CD4-positive, alpha-beta T cell treated with Interleukin-21 for 1 hour (primary cell): ENCODE measurements at places on chromosomes 1 and 21.
A peak's percentile ranks its signal among the peaks of the same experiment; 100 is the strongest.

- DNase-seq = no peak
Observed at GRCh38 chr1:115130786-115131185, 41.5 kb upstream of the TSPAN2 start.

DNA sequence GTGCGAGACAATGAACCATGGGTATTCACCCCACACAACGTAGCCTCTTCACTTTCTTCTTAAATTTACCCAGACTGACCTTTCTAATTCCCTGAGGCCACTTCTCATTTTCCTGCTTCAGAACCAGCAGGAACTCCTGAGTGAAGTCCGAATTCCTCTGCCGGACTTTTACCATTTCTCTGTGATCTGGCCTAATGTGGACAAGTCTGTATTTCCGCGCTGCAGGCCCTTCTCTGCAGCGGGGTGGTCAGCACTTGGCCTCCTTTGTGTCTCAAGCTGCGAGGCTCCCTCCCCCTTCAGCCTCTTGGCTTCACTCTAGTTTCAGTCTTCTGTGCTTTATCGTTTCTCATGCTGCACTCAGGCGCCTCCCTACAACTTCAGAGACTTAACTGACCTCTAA is 9.4 kb upstream of the CTBS start:
- no peak for DNase-seq

- peak; percentile 61 for DNase-seq
Observed at GRCh38 chr1:237411621-237412020, 369.6 kb downstream of the RYR2 start.

DNA sequence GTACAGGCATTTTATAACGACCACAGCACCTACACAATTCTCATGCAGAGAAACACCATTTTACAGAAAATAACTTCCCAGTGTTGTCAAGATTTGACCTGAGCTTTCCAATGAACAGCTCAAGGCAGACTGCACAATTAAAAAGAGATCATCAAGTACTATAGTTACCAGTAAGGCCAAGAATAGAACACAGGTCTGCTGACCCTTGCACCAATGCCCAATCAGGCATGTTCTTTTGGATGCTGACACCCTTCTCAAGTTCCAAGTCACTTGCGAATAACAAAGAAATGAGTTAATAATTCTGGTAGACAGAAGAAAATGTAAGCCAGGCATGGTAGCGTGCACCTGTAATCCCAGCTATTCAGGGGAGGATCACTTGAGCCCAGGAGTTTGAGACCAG is 101.9 kb downstream of the SLC45A1 start:
- DNase-seq = no peak

DNA sequence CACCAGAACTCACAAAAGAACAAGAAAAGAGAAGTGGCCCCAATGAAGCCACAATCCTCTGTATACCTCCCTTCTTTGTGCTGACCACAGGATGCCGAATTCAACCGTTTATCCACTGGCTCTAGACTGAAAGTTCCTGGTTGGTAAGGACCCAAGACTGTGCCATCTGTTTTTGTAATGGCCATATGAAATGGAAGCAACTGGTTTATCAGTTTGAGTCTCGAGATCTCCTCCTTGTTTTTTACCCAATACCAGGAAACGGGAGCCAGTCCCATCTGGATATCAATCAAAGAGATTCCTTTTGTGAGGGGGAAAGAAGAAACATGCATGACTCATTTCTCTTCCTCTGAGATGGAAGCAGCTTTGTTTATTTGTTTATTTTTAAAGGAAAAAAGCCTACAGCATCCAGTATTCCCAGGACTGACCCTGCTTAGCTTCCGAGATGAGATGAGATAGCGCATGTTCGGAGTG is 32.4 kb upstream of the ZNF124 start:
- no peak for DNase-seq

GRCh38 chr21:24759348-24760075 is 847.8 kb downstream of the MRPL39 start:
- no peak for DNase-seq

GRCh38 chr1:39214021-39214713 is 9.7 kb downstream of the MACF1 start:
- no peak for DNase-seq

- DNase-seq = no peak
Observed at GRCh38 chr21:15272171-15272570, 207.4 kb upstream of the NRIP1 start.
